ENCODE measurements at places on chromosomes 1 and 21.

DNA sequence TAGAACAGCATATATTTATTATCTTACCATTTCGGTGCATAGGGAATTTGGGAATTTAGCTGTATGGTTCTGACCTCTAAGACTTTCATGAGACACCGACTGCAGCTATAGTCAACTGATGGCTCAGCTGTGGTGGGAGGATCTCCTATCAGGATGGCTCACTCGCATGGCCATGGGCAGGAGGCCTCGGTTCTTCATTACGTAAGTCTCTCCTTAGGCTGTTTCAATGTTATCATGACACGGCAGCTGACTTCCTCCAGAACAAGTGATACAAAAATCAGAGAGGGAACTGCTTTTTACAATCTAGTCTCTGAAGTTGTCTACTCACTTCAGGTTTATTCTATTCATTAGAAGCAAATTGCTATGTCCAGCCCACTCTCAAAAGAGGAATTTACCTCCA, 13.3 kb upstream of the CAPN8 start:
- DNase-seq = no peak

- DNase-seq = no peak
These were observed 214.6 kb downstream of the TRABD2B start for GRCh38 chr1:47782414-47783166.

DNA sequence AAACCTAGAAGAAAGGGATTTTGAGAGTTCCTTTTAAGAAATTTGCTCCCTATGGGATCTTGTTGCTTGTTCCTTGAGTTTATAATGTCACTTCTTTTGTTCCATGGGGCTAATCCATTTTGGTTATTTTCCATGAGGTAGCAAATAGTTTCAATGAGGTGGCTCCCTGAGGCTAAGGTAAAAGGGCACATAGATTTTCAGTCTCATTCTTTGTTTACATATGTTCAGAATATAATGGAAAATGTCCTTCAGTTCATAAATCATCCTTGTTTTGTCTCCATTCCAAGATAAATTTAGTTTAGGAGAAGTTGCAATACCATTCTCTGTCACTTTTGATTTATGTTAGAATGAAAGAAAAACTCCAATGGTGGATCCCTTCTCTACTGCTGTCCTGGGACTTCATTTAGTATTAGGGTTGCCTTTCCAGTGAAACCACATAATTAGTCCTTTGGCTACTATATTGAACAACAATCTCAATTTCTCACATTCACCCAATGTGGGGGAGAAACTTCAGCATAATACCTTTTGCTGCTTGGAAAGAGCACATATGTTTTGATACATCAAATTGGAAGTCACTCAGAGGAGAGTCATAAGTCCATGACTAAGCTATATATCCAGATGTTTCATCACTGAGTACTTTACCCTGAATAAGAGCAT, 80.9 kb upstream of the ADAMTS5 start:
- no peak for DNase-seq

DNA sequence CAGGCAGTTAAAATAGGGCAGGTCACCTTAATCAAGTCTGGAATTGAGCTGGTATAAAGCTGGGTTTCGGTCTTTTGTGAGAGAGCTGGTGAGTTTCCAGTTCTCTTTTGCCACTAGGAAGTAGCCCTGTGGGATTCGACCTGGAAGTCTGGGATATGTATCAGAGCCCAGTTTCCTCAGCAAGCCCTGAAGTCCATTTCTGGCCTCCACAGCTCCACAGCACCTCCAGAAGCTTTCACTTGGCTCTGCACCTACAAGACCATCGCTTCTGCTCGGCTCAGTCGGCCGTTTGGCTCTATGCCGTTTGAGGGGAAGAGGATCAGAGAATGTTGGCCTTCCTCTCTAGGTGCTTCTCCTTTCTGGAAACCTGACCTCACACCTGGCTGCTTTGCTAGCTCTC, 148.0 kb downstream of the GALNT2 start:
- no peak for DNase-seq

DNA sequence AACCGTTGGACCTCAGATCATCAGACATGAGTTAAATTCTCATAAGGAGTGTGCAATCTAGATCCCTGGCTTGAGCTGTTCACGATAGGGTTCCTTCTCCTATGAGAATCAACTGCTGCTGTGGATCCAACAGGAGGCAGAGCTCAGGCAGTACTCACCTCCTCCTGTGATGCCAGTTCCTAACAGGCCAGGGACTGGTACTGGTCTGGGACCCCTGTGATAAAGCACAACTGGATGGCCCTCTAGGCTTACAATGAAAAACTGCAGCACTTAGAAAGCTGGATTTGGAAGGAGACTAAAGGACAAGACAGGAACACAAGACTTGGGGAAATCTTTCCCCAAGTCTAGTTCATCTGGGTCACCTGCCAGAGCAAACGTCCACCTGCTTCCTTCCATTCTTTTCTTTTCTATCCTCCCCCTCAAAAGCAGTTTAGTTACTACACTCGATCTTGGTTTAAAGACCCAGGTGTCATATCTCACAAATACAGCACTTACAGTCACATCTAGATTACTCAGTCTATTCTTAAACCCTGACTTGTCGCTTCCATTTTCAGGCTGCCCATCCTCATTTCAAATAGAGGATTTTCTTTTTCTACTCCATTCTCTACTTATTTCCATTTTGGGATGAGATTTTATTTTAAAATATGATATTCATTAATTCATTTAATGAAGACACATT, 59.8 kb downstream of the PTPN14 start:
- no peak for DNase-seq

GRCh38 chr1:21966247-21967000, 10.4 kb upstream of the CELA3B start:
- peak; percentile 55 for DNase-seq

GRCh38 chr21:39094087-39094780, 89.0 kb downstream of the PSMG1 start:
- no peak for DNase-seq

GRCh38 chr1:69076631-69077030, 491.1 kb upstream of the LRRC7 start:
- no peak for DNase-seq

DNA sequence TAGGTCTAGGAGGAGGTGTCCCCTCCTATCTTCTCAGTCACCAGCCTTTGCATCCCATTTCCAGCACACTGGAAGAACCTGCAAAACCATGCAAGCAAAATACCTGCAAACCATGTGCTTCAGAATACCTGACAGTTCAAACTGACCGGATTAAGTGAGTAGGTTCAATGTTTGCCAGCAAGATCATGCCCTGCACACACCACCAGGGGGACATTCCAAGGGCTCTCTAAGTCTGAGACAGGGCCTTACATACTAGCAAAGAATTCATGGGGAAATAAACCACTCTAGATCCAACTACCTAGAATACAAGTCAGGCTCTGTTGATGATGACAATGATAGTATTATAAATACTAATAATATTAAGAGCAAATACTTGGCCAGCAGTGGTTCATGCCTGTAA, 27.6 kb downstream of the INPP5B start:
- DNase-seq = no peak

DNA sequence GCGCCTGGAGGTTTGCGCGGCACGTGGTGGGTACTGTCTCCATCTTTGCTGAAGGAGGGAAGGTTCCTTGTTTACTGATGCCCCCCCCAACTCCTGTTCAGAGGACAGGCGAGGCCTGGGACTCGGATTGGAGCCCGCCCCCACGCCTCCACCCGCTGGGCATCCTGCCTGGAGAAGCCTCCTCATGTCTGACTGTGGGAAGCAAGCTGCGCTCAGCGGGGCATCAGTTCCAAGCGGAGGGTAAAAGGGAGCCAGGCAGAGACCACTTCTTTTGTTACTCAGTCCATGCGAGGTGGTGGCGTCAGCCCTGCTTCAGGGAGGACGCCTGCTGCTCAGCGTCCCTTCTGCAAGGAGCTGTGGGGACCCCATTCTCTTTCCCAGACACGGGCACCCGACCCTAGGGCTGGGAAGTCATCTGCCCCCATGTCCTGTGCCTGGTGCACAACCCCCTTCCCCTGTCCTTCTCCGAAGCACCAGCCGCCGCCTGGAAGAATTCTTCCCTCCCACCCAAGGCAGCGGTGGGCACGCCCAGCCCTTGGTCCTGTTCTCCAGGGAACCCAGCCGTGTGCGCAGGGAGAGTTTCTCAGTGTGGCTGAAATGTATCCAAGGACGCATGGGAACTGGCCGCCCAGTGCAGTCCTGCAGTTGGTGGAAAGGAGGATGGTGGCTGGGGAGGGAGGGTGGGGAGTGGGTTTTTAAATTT, 414.0 kb downstream of the CAMTA1 start:
- DNase-seq = no peak

DNA sequence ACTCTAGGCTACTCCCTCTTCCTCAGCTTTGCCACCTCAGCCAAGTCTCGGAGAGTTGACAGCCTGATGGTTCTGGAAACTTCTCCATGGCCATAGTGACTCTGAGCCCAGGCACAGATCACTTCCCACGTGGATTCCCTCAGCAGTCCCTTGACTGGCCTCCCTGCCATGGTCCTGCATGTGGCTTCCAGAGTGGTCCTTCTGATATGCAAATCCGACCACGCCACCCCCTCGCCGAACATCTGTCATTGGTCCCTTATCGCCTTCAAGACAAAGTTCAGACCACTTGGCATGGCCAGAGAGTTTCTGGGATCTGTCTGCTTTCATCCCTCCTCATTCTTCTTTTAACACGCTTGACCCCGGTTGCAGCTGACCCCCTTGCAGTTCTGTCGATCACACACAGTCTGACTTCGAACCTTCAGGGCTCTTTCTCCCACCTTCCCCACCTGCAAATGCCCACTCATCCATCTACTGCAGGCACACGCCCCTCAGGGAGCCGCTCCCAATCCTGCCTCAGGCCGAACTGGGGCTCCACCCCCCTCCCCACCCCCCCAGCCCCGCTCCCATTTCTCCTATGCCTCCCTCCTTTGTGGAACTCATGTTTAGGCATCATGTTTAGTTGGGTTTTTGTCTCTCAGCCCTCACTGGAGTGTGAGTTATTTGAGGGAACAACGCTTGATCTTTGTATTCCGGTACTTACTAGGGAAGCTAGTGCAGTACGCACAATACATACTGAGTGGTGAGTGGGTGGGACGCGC, 29.0 kb downstream of the KIAA1614 start:
- no peak for DNase-seq

GRCh38 chr1:58620259-58620658, 43.2 kb upstream of the TACSTD2 start:
- DNase-seq = no peak

- DNase-seq = no peak
These were observed 126.0 kb upstream of the HMCN1 start for GRCh38 chr1:185608177-185608576.

DNA sequence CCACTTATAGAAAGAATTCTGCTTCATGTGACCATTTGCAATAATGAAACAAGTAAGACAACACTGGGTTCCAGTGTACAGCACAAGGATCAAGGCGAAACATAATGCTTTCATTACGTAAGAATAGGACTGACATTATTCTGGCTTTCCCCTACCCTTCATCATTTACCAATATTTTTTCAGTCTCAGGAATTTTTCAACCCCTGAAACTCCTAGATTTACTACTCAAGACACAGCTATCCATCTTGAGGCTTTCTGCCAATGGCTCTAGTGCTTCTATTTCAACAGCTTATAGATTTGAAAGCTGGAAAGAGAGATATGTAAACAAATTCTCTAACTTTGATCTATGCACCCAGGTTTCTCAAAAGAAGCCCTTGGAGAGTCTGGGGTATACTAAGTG, 48.4 kb downstream of the WLS start:
- no peak for DNase-seq

DNA sequence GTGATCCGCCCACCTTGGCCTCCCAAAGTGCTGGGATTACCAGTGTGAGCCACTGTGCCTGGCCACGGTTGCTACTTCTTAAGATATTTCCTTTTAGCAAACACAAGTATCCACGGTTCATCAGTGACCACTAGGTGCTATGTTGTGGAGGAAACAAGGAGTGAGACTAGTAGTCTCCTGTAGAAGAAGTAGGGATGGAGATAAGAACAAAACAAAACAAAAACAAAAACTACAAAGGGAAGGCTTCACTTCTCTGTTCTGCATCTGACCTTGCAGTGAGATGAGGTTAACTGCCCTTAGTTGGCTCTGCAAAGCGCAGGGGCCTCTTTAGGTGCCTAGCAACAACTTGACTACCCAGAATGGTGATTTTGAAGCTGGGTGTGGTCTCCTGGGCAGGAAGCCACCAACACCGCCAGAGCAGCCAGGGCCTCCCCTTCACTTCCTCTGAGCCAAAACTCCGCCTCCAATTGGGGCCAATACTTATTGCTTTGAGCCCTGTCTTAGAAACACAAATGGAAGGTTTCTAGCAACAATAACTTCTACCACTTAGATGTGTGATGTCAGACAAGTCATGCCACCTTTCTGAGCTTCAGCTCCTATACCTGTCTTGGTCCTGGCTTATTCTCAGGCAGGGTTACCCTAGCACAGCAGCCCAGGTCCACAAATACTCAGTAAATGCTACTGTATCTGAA, 12.8 kb upstream of the CDC42 start:
- no peak for DNase-seq

- no peak for DNase-seq
These were observed 2.4 kb downstream of the NHLH2 start for GRCh38 chr1:115838431-115839028.

- no peak for DNase-seq
These were observed 3.2 kb downstream of the GPR3 start for GRCh38 chr1:27395441-27396195.

All from GM04503 (cell line).